ENCODE measurements at places on chromosomes 3 and 15. TPM values are rescaled to one million over a fixed set of nuclear protein-coding genes. Genes with fewer than 3 reads are reported as not detected.

Gene ZNF80
- not detected for total RNA-seq

Gene PLS1
- 5.2 TPM for total RNA-seq

Gene CCDC12
- total RNA-seq, result 27.0 TPM

Gene CACNA2D2
- not detected for total RNA-seq

Gene ACSBG1
- total RNA-seq, result not detected

Gene ANKUB1
- 0.31 TPM for total RNA-seq

Gene SAXO2
- total RNA-seq, result 4.0 TPM

Gene GPR149
- not detected for total RNA-seq

Gene ANKRD63
- total RNA-seq, result 11.4 TPM

Gene FOXL2NB
- not detected for total RNA-seq

Gene SERINC4
- total RNA-seq, result not detected

Gene NLGN1
- total RNA-seq, result 3.2 TPM

Gene TIMP4
- total RNA-seq, result 0.08 TPM

Gene C3orf85
- not detected for total RNA-seq
